ENCODE measurements at places on chromosomes 6 and 20.
A peak's percentile ranks its signal among the peaks of the same experiment; 100 is the strongest.

DNA sequence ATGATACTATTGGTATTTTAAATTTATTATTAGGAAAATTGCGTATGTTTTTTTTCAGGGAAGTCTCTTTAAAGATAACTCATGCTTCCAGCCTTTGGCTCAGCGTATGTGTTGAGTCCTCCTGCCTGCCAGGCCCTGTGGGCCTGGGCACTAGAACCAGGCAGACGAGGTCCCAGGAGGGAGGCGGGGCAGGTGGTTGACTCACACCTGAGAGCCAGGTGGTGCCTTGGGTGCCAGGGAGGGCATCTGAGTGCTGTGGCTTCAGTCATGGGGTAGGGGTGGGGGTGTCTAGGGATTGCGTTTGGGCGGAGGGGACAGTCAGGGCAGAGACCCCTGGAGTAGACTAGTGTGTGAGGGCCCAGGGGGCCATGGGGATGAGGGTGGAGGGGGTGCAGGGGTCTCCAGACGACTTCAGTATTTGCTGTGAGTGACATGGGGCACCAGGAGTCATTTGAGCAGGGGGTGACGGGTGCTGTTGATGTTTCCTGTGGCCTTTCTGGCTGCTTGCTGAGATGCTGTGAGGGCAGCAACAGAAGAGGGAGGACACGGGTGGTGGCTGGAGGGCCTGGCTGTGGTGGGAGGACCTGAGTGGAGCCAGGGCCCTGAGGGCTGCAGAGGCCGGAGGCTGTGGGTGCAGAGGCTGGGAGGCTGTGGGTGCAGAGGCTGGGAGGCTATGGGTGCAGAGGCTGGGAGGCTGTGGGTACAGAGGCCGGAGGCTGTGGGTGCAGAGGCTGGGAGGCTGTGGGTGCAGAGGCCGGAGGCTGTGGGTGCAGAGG, 14.8 kb upstream of the ADRM1 start:
- DNase-seq, result no peak

GRCh38 chr6:134176264-134176975, 124.0 kb upstream of the SLC2A12 start:
- no peak for DNase-seq

DNA sequence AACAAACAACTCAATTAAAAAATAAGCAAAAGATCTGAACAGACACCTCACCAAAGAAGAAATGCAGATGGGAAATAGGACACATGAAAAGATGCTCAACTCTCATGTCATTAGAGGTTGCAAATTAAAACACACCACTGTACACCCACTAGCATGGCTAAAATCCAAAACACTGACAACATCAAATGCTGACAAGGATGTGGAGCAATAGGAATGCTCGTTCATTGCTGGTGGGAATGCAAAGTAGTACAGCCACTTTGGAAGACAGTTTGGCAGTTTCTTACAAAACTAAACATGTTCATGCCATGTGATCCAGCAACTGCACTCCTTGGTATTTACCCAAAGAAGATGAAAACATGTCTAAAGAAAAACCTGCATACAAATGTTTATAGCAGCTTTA, 47.2 kb downstream of the CDK19 start:
- no peak for DNase-seq

DNA sequence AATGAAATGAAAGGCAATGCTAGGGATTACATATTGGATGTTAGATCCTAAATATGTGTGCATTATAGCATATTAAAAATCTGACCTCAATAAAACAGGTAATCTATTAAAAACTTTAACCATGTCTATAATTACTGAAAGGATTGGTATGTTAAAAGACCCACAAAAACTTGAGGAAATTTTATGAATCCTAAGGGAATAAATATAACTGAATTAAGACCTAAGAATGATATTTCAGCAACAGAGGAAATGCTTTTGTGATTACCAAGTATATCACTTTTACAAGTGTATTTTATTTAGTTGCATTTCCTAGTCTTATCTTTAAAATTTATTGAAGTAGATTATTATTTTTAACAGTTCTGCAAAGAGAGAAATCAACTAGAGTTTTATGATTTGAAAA, 571.5 kb downstream of the HDGFL1 start:
- no peak for DNase-seq

DNA sequence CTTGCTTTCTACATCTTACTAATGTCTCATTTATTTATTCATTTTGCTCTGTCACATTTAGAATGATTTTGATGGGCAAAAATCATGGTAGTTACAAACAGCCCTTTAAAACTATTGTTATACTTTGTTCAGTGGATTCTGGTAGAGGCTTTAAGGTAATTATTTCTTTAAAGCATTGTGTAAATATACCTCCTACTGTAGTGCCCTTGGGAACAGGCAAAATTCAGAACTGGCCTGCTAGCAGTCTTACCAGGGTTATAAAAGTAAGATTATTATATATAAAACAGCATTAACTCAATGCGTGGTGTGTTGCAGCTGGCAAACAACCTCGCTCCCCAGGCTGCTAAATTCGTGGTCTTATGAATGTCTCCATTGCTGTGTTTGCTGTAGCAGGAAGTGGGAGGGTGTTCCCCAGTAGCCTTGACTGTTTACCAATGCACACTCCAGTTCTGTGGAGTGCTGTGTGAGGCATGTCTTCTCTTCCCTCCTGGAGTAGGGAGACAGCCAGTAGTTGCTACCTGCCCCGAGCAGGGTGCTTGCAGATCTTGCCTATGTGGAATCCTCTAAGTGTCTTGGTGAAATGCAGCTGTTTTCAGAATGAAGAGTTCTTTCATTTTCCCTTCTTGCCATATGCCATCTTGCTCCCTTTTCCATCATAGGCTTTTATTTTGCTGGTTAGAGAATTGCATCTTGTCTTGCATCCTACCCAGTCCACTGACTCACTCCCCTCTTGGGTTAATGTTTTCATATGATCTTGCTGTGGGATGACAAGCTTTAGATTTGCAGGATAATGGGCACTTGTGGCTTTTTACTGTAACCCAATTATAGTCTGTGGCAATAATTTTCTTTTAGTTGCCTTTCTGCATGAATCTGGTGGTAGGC, 45.3 kb downstream of the IGF2R start:
- no peak for DNase-seq

GRCh38 chr6:143468026-143468425, 17.4 kb downstream of the PEX3 start:
- no peak for DNase-seq

DNA sequence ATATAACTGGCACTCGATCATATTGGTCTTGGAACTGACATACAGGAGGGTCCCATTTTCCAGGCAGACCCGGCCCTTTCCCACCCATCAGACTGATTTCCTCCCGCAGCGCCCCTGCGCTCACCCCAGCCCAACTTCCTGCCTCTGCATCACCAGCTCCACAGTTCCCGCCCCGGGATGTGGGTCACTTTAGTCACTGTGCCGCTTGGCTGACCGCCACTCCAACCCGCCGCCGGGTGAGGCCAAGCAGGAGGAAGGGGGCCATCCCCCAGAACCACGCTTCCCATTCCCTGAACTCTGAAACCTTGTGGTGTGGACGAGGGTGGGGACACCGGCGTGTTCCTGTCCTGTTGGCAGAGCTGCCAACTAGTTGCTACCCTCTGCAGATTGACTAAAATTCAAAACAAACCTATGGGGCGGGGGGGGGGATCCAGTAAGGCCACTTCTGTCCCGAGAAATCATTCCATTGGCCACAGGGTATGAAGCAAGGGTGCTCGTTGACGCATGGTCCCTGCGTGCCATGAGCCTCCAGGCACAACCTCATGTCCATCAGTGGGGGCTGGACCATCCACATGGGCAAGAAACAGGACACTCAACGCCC, 12.3 kb downstream of the TGM2 start:
- DNase-seq, result peak; percentile 58

GRCh38 chr6:14882394-14883026, 363.4 kb upstream of the JARID2 start:
- DNase-seq, result no peak

DNA sequence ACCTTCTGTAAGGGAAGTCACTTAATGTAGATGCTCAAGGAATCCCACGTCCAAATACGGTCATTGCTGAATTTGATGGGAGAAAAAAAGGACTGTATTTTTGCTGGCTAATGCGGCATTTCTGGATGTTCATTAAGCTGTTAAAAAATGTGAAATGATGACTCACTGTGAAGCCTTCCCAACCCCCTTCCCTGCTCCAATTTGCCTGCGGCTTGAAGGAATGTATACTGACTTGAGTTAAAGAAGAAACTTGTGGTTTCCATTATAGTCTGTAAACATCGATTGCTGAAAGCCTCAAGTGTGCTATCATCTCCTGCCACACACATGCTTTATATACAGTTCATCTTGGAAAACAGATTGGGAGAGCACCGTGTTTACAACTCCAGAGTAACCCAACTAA, 249.1 kb upstream of the JAG1 start:
- no peak for DNase-seq

- DNase-seq, result no peak
Observed at GRCh38 chr6:26126394-26127235, 39.4 kb downstream of the HFE start.

DNA sequence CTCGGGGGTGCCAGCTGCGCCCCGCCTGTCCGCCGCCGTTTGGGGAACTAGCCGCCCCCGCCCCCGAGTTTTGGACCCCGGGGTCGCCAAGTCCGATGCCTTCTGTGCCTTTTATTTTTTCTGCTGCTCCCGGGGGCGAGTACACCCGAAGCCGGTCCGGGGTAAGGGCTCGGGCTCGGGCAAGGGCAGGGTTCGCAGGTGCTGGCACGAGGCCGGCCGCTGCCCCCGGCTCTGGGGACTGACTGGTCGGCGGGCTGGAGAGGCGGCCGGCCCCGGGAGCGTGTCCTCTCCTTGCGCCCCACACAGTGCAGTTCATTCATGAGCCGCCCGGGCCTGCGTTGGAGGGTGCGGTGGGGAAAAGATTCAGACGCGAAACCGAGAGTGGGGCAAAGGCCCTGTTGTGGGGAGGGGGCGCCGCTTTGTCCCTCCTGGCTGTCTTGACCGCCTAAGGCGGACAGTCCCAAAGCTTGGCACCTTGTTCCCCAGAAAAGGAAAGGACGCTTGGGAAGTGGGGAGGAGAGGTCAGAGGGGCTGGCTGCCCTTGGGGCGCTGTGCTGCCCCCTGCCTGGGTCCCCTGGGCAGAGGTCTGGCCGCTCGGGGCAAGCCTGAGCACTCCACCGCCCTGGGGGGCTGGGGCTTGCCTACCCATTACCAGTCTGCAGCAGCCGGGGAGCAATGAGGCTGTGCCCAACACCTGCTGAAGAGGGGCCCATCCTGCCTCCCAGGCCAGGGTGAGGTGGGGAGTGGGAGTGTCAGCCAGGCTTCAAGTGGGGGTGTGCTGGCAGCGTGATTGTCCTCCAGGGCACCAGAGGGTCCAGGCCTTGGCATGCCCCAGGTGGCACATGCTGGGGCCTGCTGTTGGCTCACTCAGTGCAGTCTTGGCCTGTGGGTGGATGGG, 915 bp downstream of the TMEM63B start:
- DNase-seq, result no peak

DNA sequence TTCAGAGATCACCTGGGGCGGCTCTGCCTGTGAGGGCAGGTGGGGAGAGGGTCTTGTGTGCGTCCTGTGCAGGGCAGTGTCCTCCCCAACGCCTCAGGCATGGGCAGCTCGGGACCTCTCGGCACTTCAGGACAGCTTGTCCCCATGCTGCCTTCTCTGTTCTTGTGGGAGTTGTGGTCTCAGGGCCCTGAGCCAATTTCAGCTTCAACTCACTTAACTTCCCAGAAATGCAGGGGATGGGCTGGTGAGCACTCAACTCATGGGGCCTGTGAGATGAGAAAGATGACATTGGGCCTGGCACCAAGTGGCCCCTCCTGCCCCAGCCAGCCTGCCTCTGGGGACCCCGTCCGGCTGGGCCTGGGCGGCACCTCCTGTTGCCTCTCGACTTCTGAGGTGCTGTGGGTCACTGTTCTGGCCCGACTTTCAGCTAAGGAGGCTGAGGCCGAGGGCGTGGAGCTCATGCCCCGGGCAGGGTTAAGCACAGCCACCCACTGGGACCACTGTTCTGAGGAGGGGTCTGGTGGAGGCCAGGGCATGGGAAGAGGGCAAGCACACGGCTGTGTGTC, 6.7 kb downstream of the RGS19 start:
- no peak for DNase-seq

DNA sequence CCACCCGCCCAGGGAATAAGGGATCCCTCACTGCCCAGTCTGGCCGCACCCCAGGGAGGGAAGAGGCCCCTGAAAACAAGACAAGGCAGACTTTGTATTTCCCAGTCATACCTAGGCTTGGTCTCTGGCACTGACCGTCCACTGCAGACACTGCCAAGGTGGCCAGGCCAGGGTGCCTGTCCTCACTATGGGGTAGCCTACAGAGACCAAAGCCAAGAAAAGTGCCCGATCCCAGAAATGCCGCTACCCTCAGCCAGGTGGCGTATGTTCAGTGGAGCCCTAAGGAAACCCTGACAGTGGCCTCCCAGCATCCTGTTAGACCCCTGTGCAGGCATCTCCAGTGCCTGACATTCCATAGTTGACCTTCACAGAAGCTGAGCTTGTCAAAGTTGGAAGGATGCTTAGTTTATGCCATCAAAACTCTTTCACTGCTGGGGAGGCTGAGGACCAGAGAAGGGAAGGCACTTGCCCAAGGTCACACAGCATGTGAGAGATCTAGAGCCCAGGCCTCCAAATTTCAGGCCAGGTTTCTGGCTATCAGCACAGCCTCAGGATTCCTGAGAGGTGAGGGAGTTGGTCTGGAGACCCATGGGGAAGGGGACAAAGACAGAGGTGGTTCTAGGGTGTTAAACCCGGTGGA, 2.5 kb downstream of the SCRT2 start:
- no peak for DNase-seq

DNA sequence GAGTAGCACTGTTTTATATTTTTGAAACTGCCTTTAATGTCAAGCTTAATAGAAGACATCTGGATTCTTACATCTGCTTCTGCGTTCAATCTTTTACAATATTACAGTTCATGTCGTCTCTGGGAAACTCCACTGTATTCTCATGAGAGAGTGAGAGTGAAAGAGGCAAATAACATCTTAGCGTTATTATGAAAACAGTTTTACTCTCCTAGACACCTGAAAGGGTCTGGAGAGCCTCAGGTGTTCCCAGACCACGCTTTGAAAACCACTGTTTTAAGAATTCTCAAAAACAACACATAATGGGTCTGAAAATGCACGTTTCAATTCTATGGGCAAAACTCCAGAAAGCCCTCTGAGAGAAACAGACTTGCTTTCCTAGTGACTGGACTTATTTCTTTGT, 63.3 kb downstream of the ARHGAP18 start:
- DNase-seq, result no peak

GRCh38 chr6:100161782-100162365, 167.9 kb upstream of the MCHR2 start:
- DNase-seq, result no peak

GRCh38 chr20:3158968-3159431, 665 bp downstream of the FASTKD5 start:
- DNase-seq, result peak; percentile 9

GRCh38 chr6:36771145-36771544, 68.1 kb downstream of the CPNE5 start:
- DNase-seq, result no peak

DNA sequence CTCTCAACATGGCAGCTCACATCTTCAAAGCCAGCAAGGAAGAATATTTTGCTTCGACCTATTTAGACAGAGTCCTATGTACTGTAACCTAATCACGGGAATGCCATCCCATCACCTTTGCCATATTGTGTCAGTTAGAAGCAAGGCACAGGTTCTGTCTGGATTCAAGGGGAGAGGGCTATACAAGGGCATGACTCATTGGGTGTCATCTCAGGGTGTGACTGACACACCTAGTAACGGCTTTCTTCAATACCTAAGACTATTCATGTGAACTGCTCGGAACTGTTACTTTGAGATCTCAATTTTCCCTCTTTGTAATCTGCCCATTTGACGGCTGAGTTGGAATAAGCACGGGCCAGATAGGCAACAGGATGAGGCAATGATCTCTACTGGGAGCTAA, 135.6 kb upstream of the HDGFL1 start:
- DNase-seq, result no peak
